Activated CD8-positive, alpha-beta memory T cell treated with anti-CD3 and anti-CD28 coated beads for 1 hour (primary cell): ENCODE measurements at places on chromosomes 7 and 10.

DNA sequence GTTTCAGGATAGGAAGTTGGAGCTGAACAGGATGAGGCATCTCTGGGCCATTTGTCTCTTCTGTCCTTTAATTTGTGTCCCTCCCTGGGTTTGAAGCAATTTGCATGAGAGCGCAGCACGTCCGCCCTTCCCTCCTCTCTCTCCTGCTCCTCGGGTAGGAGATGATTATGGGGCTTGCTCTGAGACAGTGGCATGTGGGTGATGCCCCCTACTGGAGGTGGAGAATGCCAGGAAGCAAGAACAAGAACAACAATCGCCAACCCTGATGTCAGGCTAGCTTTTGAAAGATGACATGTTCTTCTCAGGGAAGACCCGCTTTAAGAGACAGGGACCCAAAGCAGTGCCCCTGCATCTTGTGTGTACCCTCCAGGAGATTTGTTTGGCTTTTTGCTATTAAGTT, 63.9 kb upstream of the LOXL4 start:
- no peak for DNase-seq

- DNase-seq, result no peak
Observed at GRCh38 chr7:115097175-115097671, 175.3 kb downstream of the MDFIC start.

DNA sequence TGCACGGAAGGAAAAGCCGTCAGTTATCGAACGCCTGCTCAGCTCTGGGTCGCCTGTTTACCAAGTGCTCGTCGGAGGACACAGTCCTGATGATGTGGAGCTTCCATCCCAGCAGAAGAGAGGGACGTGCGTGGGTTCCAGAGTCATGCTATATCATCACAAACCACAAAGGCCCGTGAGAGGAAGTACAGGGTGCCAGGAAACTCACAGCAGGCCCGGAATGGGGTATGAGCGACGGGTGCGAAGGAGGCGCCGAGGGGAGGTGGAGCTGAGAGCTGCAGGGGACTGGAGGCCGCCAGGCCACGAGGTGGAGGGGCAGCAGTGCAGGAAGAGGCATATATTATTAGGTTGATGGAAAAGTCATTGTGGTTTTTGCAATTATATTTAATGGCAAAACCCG, 102.5 kb downstream of the ACTR3B start:
- no peak for DNase-seq

DNA sequence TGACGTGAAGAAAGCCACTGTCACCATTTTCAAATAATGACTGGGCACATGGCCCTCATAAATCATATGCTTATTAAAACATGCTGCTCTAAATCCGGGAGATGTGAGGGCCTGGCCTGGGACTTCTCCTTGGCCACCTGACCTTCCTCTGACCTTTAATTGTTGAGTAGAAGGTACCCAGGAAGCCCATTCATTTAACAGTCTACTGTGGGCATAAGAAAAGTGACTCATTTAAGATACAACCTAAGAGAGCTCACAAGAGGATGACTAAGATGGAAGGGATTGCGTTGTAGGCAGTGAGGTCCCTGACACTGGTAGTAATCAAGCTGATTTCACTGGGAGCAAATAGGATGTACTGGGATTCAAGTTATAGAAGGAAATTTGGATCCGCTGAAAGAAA, 203.4 kb upstream of the GPR26 start:
- DNase-seq, result no peak

GRCh38 chr7:51229620-51230323, 86.8 kb downstream of the COBL start:
- DNase-seq, result no peak

GRCh38 chr7:88169717-88170320, 50.0 kb downstream of the SRI start:
- DNase-seq, result no peak

- DNase-seq, result no peak
Observed at GRCh38 chr7:139739863-139740597, 37.8 kb downstream of the HIPK2 start.

DNA sequence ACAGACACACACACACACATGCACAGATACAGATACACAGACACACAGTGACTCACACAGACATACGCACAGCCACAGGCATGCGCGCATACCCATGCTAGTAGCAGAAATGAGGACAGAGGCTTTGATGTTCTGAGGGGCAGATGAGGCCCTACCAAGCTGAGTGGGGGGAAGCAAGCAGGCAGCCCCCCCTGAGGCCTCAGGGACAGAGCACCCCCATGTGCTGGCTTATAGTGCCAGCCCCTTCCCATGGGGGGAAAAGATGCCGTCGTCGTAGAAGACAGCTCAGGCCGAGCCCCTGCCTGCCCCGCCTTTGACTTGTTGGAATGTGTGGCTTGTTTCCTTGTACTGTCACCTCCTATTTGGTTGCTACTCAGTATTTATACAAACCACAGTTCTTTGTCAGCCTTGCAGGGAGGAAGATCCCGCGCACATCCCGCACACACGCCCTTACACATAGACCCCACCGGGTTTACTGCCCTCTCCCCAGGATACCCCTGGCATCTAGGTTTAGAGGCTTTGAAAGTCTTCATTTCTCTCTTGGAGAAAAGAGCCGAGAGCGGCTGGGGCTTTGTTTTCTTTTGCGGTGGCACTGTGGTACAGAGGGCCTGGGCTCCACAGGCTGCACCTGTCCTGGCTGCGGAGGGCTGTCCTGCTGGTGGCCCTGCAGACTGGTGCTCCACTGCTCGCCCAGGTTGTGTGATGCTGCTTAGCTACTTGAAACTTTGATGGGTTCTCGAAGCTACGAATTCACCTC, 112.5 kb downstream of the DOCK1 start:
- no peak for DNase-seq

GRCh38 chr7:114426824-114427223, 12.2 kb downstream of the FOXP2 start:
- no peak for DNase-seq

GRCh38 chr10:119183664-119184412, 5.2 kb upstream of the PRDX3 start:
- no peak for DNase-seq

DNA sequence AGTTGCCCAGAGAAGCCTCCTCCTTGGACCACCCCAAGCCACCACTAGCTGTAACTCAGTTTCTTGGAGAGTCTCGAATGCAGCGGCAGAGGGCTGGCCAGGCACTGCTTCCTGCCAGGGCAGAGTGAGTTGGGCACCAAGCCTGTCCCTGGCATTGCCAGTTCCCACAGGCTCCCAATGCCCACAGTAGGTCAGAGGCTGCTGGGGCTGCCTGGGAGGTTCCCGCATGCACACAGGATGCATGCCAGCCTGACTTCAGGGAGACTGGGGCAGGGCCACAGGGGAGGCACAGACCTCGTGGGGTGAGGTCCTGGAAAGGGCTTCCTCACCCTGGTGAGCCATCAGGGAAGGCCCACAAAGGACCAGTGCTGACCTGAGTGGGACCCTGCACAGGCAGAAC, 152.8 kb downstream of the ZNF248 start:
- no peak for DNase-seq

GRCh38 chr7:77537778-77538280, 734 bp downstream of the PTPN12 start:
- no peak for DNase-seq

DNA sequence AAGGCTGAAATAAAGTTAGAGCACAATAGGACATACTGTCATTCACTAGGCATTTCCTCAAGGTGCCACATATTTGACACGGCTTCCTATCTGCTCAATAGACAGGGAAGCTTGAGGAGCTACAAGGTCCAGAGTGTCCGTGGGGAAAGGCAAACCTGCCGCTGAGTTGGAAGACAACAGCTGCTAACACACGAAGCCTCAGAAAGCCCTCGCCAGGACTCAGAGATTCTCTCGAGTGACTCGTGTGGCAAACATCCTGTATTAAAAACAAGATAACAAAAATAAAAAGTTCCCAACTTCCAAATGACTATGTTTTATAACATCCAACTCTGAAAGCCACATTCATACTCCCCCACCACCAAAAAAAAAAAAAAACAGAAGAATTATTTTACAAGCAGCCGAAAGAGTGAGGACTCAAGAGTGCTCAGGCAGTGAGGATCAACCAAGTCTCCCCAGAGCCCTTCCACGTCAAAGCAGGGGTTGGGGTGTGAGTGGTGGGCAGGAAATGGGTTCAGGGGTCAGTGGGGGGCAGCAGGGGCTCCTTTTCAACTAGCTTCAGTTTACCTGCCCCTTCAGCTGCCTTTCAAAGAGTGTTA, 67.6 kb downstream of the STK17A start:
- no peak for DNase-seq

DNA sequence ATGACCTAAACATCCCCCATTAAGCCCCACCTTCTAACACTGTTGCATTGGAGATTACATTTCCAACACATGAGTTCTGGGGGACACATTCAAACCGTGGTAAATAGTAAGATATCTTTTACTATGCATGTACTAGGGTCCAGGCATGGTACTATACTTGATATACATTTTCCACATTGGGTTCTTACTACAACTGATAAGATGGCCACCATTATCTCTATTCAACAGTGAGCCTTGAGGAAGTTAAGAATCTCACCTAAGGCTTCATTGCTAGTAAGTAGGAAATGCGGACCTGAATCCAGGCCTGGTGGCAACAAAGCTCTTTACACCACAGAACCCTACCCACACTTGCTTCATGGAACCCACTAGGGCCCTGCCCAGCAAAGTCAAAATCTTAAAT, 5.7 kb downstream of the PANK1 start:
- DNase-seq, result no peak

GRCh38 chr10:14953424-14954000, 384 bp downstream of the DCLRE1C start:
- DNase-seq, result no peak

DNA sequence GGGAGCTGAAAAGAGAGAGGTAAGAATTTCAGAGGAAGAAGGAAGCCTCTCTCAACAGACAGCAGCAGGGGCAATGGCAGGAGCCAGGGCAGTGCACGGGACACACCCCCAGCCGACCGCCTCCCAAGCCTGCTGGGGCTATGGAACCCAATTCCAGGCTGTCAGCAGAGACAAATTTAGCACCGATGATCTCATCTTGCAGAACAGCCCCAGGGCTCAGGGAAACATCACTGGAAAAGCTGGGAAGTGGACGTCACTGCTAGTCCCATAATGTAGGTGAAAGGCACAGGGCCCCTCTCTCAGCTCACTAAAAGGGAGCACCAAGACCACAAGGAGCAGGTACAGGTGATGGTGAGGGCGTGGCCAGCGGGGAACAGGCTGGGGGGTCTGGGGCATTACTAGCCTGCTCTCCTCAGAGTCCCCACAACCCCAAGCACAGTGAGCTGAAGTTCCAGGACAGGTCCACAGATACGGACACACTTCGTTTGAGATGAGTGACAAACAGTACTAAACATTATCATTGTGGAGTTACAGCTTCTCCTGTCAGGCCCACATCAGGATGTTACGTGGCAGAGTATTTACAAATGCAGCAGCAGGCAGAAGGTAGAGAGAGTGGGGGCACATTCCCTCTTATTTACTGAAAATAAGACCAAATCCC, 103.7 kb downstream of the PLXNA4 start:
- DNase-seq, result no peak

GRCh38 chr10:68861253-68861652, 33.9 kb downstream of the STOX1 start:
- DNase-seq, result no peak

- DNase-seq, result no peak
Observed at GRCh38 chr7:151195616-151196450, 8.8 kb upstream of the ASB10 start.

GRCh38 chr7:81186691-81187090, 267.8 kb upstream of the SEMA3C start:
- no peak for DNase-seq

GRCh38 chr10:15360566-15360965, 10.5 kb downstream of the FAM171A1 start:
- no peak for DNase-seq

- no peak for DNase-seq
Observed at GRCh38 chr7:26413007-26413691, 121.5 kb downstream of the SNX10 start.

DNA sequence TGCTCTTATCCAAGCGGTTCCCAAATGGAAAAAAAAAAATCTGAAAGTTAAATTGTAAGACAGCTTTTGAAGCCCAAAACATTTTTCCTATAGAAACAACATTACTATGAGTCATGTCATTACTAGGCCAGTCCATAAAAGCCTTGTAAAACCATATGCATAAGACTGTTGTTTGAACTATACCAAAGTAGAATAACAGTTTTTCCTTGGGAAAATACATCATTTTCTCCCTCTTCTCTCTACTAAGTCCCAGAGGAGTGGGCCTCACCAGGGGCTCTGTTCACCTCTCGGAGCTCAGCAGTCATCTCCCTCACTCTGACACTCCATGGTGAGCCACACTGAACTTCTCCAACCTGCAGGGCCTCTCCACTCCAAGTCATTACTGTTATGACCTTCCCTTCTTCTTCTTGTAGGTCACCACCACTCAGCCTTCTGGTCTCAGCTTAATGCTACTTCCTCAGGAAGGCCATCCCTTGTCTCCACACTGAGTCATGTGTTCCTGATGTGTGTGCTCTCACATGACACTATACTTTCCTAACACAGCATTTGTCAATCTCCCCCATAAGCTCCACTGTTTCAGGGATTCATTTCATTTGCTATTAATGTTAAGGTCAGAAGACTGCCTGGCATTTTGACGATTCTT, 32.5 kb downstream of the ZNF438 start:
- DNase-seq, result no peak

DNA sequence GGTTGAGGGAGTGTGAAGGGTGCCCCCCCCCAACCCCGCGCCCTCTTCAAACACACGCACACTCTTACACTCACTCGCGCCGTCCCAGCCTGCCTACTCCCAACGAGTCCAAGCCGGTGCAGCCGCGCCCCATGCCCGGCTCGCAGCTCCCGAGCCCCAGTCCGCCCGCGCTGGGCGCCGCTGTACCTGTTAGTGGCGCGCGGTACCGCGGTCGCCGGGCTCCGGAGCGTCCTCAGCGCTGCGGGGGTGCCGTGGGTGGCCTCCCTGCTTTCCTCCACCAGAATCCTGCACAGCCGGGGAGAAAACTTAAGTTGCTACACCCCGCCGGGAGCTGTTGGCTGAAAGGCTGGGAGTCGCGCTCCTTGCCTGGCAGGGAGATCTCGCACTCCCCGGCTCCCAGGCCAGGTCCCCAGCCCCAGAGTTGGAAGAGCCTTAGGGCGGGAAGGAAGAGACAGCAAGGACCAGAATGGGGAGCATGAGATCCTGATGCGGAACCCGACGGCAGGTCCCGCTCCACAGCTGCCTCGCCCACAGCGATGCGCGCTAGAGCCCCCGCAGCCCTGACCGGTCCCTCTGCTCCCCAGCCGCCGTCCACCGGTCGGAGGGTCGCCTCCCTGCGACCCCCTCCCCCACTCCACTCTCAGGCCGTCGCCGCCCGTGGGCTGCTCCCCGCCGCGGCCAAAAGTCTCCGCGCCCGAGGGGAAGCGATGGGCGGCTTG, 863 bp downstream of the ST8SIA6 start:
- DNase-seq, result no peak
